ENCODE measurements at places on chromosomes 6 and 20. TPM values are rescaled to one million over a fixed set of nuclear protein-coding genes. Genes with fewer than 3 reads are reported as not detected.

GRCh38 chr6:127845242-127845641 lies 55.6 kb downstream of the THEMIS start:
- no peak overlapping the region for H3K4me3 ChIP-seq
- no peak for DNase-seq
- H3K4me1 ChIP-seq: no peaks in the 10 kb centered on the region
- H3K27me3 ChIP-seq: no peaks in the 10 kb centered on the region

- H3K27ac ChIP-seq: peak overlapping the region; percentile 88
- H3K27me3 ChIP-seq: no peaks in the 10 kb centered on the region
- H3K4me3 ChIP-seq: peak overlapping the region; percentile 57
- H3K4me1 ChIP-seq: peaks cover 67% of the 10 kb centered on the region
- no peak for DNase-seq
- no peaks in the 10 kb centered on the region for H3K36me3 ChIP-seq
Measured at GRCh38 chr6:110322151-110322873, 35.8 kb downstream of the METTL24 start.

Gene RIMS4
- total RNA-seq: 3.6 TPM

Gene COL19A1
- 1.6 TPM for total RNA-seq

Gene BPIFA1
- total RNA-seq: 0.69 TPM

Gene CST2
- 2.6 TPM for total RNA-seq

Gene MAS1
- not detected for total RNA-seq

DNA sequence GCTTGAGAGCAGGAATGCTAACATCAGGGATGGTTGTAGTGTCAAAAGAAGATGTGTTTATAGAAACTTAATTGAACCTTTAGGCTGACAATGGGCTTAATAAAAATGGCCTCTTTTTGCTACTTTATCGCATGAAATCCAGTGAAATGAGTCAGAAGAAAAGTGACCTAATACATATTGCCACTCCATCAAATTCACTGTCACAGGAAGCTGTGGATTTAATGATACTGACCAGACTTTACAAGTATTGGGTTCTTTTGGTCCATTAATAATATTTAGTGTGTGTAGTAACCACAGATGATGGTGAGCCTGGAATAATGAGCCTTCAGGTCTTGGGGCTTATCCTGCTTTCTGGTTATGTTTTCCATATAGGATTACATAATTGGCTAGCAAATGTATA lies 231.8 kb upstream of the GMDS start:
- H3K27me3 ChIP-seq: peaks cover 11% of the 10 kb centered on the region
- peaks cover 28% of the 10 kb centered on the region for H3K4me1 ChIP-seq
- no peaks in the 10 kb centered on the region for H3K36me3 ChIP-seq
- H3K27ac ChIP-seq: peak overlapping the region; percentile 99
- H3K4me3 ChIP-seq: peak overlapping the region; percentile 12
- DNase-seq: no peak

Gene ZNF334
- 12.6 TPM for total RNA-seq

Gene IYD
- 0.24 TPM for total RNA-seq

- no peaks in the 10 kb centered on the region for H3K4me1 ChIP-seq
- H3K27ac ChIP-seq: peak overlapping the region; percentile 89
- DNase-seq: no peak
- peaks cover 78% of the 10 kb centered on the region for H3K27me3 ChIP-seq
Measured at GRCh38 chr6:31270788-31271640, 878 bp downstream of the HLA-C start.

DNA sequence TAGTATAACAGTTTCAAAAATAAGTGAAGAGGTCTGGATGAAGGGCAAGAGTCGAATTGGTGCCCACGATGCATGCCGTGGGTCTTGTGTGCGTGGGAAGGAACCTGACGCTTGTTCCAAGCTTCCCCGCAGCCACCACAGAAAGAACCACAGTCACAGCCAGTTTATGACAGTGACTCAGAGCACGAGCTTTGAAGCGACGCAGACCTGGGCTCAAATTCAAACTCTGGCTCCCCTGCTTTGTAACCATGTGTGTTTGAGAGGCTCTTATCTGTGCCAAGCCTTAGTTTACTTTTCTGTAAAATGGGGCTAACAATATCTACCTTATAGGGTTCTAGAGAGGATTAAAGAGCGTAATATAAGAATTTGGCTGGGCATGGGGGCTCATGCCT lies 65.5 kb downstream of the SYNJ2 start:
- DNase-seq: no peak
- peaks cover 12% of the 10 kb centered on the region for H3K4me1 ChIP-seq
- H3K27ac ChIP-seq: peak overlapping the region; percentile 51
- H3K4me3 ChIP-seq: no peak overlapping the region
- H3K27me3 ChIP-seq: no peaks in the 10 kb centered on the region

Gene THBS2
- 4.2 TPM for total RNA-seq

Gene SAPCD1
- total RNA-seq: 8.9 TPM

Gene HLA-F
- 2.8 TPM for total RNA-seq

DNA sequence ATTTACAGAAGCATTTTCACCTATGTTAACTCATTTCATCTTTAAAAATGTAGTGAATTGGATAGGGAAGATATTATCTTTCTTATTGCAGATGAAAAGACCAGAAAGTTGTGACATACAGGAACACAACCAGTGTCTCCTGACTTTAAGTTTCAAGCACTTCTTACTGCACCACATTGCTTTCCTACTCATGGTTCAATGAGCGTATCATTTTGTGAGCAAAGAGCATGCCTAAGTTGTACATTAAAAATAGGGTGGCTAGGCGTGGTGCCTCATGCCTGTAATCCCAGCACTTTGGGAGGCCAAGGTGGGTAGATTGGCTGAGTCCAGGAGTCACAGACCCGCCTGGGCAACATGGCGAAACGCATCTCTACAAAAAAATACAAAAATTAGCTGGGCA lies 21.2 kb upstream of the RNGTT start:
- DNase-seq: no peak
- H3K4me1 ChIP-seq: no peaks in the 10 kb centered on the region
- no peaks in the 10 kb centered on the region for H3K27me3 ChIP-seq
- no peak overlapping the region for H3K4me3 ChIP-seq
- no peak overlapping the region for H3K27ac ChIP-seq
- no peaks in the 10 kb centered on the region for H3K36me3 ChIP-seq

DNA sequence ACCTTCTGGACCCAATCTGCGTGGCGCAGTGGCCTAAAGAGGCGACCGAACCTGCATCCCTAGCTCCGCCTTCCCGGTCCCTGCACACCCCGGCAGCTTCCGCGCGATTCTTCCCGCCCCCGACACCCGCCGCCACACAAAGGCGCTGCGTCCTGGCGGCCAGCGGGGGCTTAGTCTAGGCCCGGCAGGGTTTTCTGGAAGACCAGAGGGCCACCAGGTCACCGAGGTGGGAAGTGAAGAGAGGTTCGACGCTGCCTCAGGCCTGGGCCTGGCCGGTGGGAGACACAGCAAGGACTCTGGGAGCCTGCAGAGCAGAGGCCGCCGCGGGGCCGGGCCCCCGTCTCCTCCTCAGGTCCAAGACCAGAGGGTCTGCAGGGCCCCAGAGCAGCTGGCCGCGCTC lies 154.9 kb downstream of the OR2B2 start:
- peak overlapping the region; percentile 71 for H3K4me3 ChIP-seq
- H3K27me3 ChIP-seq: peaks cover 22% of the 10 kb centered on the region
- H3K4me1 ChIP-seq: peaks cover 9% of the 10 kb centered on the region
- H3K27ac ChIP-seq: no peak overlapping the region

Gene RNF217
- total RNA-seq: 49.6 TPM

GRCh38 chr20:63457737-63458136 lies 14.7 kb downstream of the KCNQ2 start:
- H3K4me1 ChIP-seq: peaks cover 12% of the 10 kb centered on the region
- H3K27ac ChIP-seq: no peak overlapping the region
- DNase-seq: no peak

GRCh38 chr20:64036346-64037198 lies 590 bp downstream of the C20orf204 start:
- no peaks in the 10 kb centered on the region for H3K4me1 ChIP-seq
- H3K27ac ChIP-seq: no peak overlapping the region
- H3K4me3 ChIP-seq: no peak overlapping the region
- no peaks in the 10 kb centered on the region for H3K36me3 ChIP-seq
- DNase-seq: no peak

- peak; percentile 67 for DNase-seq
- H3K27ac ChIP-seq: no peak overlapping the region
- no peaks in the 10 kb centered on the region for H3K27me3 ChIP-seq
- H3K4me1 ChIP-seq: peaks cover 18% of the 10 kb centered on the region
Measured at GRCh38 chr6:22737331-22737730, 168.0 kb downstream of the HDGFL1 start.

DNA sequence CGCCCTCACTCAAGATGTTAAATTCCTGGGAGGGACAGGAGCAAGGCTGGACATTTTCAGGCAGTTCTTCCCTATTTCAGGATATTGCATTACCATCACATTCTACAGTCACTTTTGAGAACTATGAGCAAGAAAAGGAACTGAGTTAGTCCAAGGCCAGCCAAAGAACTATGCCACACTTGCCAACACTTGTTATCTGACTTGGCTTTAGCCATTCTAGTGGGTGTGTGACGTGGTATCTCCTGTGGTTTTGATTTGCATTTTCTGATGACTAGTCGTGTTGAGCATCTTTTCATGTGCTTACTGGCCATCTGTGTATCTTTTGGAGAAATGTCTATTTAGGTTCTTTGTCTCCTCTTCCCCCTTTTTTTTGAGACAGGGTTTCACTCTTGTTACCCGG lies 12.0 kb downstream of the XRN2 start:
- no peak overlapping the region for H3K27ac ChIP-seq
- DNase-seq: no peak
- peaks cover 17% of the 10 kb centered on the region for H3K36me3 ChIP-seq
- H3K27me3 ChIP-seq: no peaks in the 10 kb centered on the region
- peaks cover 9% of the 10 kb centered on the region for H3K4me1 ChIP-seq
- H3K4me3 ChIP-seq: no peak overlapping the region

DNA sequence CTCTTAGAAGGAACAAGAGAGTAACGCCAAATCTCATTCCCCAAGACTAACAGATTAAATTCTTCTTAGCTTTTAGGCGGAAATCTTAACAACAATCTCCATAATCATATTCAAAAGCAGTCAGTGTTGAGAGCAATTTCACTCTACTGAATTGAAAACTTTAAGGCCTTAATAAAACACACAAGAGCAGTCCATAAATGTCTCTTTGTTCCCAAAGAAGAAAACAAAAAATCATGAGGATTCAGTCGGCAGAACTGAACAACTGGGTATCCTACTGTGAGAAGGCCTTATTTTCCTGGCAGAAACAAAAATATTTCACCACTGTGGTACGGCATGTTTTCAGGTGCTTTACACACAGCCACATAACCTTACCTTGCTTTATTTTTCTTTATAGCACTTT lies 14.4 kb downstream of the ABHD12 start:
- no peak for DNase-seq
- peaks cover 58% of the 10 kb centered on the region for H3K36me3 ChIP-seq
- H3K27ac ChIP-seq: no peak overlapping the region
- H3K4me3 ChIP-seq: no peak overlapping the region
- H3K4me1 ChIP-seq: peaks cover 21% of the 10 kb centered on the region

Gene ECT2L
- 0.07 TPM for total RNA-seq

- no peak overlapping the region for H3K4me3 ChIP-seq
- peaks cover 27% of the 10 kb centered on the region for H3K4me1 ChIP-seq
- DNase-seq: no peak
Measured at GRCh38 chr6:152124429-152125074, 317.1 kb downstream of the ESR1 start.

- no peak overlapping the region for H3K27ac ChIP-seq
- no peak for DNase-seq
- H3K4me1 ChIP-seq: peaks cover 5% of the 10 kb centered on the region
Measured at GRCh38 chr6:166512567-166512966, 73.9 kb downstream of the RAMACL start.

DNA sequence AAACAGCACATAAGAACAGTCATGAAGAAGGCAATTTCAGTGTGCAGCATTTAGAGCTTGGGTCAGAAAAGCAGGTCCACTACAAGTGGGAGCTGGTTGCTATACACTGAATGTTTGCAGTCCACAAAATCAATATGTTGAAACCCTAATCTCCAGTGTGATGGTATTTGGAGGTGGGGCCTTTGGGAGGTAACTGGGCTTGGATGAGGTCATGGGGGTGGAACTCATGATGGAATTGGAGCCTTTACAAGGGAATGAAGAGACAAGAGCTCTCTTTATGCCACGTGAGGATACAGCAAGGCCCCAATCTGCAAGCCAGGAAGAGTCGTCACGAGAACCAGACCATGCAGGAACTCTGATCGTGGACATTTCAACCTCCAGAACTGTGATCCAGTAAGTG lies 216.7 kb upstream of the SLC35B3 start:
- no peak overlapping the region for H3K4me3 ChIP-seq
- H3K27me3 ChIP-seq: no peaks in the 10 kb centered on the region
- no peak overlapping the region for H3K27ac ChIP-seq
- H3K36me3 ChIP-seq: no peaks in the 10 kb centered on the region
- no peaks in the 10 kb centered on the region for H3K4me1 ChIP-seq

DNA sequence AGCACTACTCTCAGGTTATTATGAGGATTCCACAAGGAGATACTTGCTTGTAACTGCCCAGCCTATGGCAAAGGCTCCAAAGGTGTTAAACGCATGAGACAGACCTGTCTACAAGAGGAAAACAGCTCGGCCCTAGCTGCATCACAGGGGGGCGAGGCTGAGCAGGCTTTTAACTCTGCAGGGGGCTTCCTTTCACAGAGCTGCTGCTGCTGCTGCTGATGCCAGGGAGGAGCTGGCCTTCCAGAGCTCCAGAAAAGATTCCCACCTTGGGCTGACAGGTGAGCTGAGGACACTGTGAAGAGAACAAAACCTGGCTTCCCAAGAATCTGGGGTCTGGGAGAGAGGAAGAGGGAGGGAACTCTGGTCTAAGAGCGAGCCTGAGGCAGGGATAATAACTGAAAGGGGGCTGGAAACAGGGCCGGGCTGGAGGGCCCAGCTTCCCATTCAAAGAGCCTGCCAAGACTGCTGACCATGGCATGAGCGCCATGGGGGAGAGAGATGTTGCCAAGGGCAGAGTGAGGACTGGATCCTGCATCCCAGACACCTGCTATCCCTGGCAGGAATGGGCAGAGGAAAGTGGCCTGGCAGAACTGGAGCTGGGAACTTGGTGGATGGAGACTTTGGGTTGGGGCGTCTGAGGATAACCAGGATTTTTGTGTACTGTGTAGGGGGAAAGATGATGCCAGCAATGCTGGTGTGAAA lies 211.1 kb upstream of the LRFN2 start:
- peaks cover 15% of the 10 kb centered on the region for H3K27me3 ChIP-seq
- no peaks in the 10 kb centered on the region for H3K36me3 ChIP-seq
- no peak for DNase-seq
- peak overlapping the region; percentile 29 for H3K27ac ChIP-seq
- no peak overlapping the region for H3K4me3 ChIP-seq
- peaks cover 29% of the 10 kb centered on the region for H3K4me1 ChIP-seq

- no peak for DNase-seq
- H3K27ac ChIP-seq: no peak overlapping the region
- H3K4me3 ChIP-seq: no peak overlapping the region
- H3K36me3 ChIP-seq: no peaks in the 10 kb centered on the region
Measured at GRCh38 chr6:96942676-96943075, 18.1 kb downstream of the KLHL32 start.

Gene CCN6
- total RNA-seq: not detected

GRCh38 chr6:166864333-166864732 lies 92.0 kb downstream of the RNASET2 start:
- H3K4me3 ChIP-seq: peak overlapping the region; percentile 34
- H3K27ac ChIP-seq: no peak overlapping the region
- no peak for DNase-seq
- no peaks in the 10 kb centered on the region for H3K36me3 ChIP-seq

All from type B pancreatic cell (in vitro differentiated cells).